ENCODE measurements at places on chromosomes 7 and 10.

DNA sequence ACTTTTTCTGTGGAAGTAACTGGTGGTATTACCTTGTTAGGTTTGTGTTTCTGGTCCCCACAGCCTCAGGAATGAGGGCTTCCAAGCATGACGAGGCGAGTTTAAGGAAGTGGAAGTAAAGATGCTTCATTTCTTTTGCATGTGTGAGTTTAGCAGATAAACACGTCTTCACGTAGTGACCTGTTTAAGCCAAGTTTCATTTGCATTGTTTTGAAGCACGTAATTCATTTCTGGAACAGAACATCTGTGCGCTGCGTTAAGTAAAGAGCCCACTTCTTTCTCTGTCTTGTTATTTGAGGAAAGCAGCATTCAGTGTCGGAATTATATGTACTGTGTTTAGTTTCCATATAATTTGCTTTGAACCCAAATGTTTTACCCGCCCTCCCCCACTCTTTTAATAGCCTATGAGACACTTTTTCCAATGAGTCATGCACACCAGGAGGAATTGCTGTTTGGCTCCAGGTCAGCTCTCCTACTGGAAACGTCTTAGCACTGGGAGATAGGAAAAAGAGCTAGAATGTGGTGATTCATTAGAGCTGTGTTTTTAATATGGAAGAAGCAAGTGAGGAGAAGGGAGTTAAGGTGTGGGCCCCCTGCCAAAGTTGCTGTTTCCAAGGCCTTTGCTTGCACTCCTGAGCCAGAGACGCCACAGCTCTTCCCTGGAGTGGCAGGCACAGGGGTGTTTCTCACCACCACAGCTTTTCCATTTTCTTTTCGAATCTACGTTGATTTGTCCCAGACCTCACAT is 36.7 kb downstream of the BTBD16 start:
- DNase-seq = no peak

GRCh38 chr10:97196223-97197029 is 10.7 kb upstream of the SLIT1 start:
- DNase-seq = peak; percentile 68

DNA sequence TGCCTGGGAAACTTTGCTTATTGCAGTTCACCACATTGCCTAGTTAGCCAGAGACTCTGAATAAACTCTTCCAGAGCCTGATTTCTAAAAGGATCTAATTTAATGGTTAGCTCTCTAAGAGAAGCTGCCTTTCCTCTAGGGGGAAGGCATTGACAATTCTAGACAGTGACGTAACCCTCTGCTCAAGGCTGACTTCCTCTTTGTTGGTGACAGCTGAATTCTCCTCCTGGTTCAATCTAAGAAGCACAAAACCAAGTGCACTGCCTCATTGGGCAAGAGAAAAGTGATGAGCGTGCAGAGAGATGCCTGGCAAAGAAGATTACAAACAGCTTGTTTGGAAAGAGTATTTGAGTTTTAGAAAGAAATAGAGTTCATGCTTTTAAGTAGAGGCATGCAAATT is 102.7 kb downstream of the MACC1 start:
- DNase-seq = no peak

GRCh38 chr10:11036424-11037011 is 18.8 kb downstream of the CELF2 start:
- DNase-seq = no peak
